GM04504 (cell line): ENCODE measurements at places on chromosomes 13 and 19.

DNA sequence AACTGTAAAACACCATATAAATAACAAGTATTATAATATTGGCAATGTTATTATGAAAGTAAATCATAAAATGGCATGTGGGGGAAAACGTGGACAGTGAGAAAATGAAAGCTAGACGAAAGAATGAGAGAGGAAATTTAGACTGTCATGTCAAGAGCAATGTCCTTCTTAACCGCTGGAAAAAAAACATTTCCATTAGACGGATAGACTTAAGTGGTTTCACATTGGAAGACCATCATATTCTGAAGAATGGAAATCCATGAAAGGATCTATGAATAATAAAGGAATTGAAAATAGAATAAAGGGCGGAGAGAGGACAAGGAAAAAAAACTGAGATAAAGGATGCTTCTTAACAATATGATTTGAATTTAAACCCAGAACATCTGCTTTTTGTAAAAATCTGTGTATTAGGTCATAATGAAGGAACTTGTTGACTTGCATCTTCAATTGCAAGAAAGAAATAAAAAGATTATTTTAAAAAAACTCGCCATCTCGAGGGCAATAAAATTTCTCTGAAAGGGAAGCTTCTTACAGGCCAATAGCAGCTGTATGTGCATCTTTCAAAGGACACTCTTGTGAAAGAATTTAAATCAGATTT is 90.6 kb downstream of the SPRY2 start:
- no peak for DNase-seq

DNA sequence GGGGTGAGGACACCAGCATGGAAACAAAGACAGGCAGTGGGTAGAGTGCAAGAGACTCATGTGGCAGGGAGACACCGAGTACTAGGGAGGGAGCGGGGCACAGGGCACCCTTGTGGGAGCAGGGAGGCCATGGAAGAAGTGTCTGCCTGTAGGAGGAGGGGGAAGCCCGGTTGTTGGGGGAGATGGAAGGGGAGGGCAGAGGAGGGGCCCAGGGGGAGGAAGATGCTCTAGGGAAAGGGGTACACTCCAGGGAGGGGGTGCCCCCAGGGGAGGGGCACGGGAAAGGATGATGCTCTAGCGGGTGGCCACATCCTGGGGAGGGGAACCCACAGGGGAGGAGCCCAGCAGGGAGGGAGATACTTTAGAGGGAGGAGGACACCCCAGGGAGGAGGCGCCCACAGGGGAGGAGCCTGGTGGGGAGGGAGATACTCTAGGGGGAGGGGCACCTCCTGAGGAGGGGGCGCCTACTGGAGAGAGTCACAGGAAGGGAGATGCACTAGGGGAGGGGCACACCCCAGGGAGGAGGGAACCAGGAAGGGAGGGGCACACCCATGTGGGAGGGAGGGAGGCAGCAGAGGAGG is 24.9 kb downstream of the CPAMD8 start:
- no peak for DNase-seq

DNA sequence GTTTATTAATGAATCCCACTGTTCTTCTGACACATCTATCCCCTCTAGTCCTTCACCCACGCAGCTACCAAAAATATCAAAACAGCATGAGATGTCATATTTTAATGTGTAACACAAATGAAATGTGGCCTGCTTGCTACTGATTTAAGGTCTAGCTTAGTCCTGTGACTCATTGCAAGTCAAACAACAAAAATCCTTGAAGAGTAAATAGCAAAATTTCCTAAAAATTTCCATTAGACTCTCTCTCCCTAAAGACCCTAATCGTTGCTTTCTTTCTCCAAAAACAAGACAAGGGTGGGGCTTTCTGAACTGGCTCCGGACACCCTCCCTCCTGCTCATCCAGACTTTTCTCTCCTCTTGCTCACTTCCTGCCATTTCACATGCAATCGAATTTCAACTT is 99.9 kb upstream of the IPO5 start:
- no peak for DNase-seq

DNA sequence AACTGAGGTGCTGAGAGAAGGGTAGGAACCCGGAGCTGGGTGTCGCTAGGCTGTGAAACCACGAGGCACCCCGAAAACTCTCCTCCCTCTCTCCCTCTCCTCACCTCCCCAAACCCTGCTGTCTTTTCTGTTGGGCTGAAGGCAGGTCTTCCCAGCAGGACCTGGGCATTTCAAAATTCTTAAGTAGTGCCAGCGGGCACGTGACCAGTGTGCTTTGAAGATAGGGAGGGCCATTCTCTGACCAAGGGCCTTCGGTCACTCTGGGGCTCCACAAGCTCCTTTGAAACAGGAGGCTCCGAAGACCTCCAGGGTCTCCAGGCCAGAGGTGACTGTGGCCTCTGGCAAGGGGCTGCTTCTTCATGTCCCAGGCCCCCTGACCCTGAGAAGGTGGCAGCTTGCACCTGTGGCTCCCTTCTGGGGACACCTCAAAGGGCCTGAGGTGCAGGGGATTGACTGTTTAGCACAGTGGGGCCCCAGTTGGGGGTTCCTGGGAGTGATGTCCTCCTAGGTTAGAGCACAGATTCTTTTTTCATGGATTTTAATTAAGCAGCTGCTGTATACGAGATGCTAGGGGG is 48.3 kb downstream of the DNM2 start:
- no peak for DNase-seq

DNA sequence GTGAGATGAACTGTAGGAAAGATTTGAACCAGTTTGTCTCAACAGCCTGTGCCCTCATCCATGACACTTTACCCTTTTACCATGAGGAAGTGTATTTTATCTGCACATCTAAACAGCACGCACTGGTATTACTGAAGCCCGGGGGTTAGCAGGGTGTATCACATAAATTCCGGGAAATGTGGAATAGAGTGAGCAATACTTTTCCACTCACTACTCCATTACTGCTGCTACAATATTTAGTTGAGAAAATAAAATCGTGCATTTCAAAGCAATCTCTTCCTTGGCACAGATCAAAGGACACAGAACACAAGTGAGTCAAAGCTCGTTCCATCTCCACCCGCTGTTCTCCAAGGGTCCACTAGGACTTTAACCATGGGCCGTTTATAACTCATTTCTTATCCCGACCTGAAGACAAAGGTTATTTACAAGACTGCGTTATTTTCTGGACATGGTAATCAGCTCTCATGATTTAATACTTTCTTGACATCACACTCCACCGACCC is 35.2 kb downstream of the STK24 start:
- DNase-seq: no peak

- no peak for DNase-seq
Observed at GRCh38 chr19:19218911-19219310, 7.2 kb downstream of the NCAN start.

DNA sequence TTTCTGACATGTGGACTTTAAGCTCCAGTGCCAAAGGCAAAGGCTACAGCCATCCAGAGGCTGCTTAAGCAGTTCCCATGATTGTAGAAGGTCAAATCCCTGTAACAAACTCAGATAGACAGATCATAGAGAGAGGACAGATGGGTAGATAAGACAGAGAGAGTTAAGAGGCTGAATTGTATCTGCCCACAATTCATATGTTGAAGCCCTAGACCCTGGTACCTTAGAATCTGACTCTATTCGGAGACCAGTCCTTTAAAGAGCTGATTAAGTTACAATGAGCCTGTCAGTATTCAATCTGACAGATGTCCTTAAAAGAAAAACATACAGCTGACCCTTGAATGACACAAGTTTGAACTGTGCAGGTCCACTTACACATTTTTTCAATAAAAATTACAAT is 115.2 kb downstream of the RAP2A start:
- no peak for DNase-seq

GRCh38 chr13:48549658-48550057 is 16.8 kb upstream of the RCBTB2 start:
- no peak for DNase-seq

GRCh38 chr13:72208112-72208645 is 341.2 kb upstream of the DACH1 start:
- peak; percentile 18 for DNase-seq
